ENCODE measurements at places on chromosomes 1 and 21. TPM values are rescaled to one million over a fixed set of nuclear protein-coding genes. Genes with fewer than 3 reads are reported as not detected.

The GPR153 gene
- 0.58 TPM for polyA plus RNA-seq

The OR2L3 gene
- not detected for polyA plus RNA-seq

The LDLRAD2 gene
- 0.12 TPM for polyA plus RNA-seq

The KIF21B gene
- 1.6 TPM for polyA plus RNA-seq

The HFM1 gene
- polyA plus RNA-seq, result not detected

DNA sequence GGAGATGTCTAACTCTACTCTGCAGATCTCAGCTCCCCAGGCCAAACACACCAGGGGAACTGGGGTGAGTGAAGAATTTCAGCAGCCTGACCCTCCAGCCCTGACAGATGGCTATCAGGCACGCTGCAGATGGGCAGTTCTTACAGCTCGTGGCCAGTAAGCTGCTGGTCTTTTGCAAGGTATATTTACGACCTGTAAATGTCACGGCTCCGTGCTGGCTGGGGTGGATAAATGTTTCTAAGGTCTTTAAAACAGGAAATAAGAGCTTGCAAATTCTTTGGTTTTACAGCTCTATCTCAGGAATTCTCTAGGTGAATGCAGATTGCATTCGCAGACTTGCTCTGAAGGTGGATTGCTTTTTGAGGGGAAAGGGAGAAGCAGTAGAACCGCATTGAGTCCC is 10.1 kb downstream of the DOP1B start:
- peaks cover 32% of the 10 kb centered on the region for H3K4me1 ChIP-seq
- H3K27me3 ChIP-seq, result no peaks in the 10 kb centered on the region
- no peak overlapping the region for H3K4me3 ChIP-seq
- no peak overlapping the region for H3K27ac ChIP-seq
- DNase-seq, result no peak
- H3K36me3 ChIP-seq, result peaks cover 16% of the 10 kb centered on the region

DNA sequence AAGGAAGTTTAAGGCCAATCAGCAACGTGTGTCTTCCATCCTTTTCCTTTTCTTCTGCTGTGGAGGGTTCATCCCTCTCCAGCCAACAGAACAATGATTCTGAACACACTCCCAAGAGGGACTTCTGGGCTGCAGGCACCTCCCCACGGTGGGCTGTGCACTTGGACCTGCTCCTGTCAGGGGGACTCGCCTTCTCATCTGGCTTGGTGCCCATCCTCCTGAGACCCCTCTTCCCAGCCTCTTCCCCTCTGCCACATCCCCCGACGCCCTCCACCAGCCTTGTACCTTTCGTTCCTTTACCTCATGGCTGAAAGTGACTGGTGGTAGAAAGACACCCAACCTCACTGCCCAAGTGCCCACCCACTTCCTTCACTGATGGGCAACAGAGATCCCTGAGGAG is 26.0 kb upstream of the SLAMF9 start:
- no peak overlapping the region for H3K27ac ChIP-seq
- no peak overlapping the region for H3K4me3 ChIP-seq
- no peaks in the 10 kb centered on the region for H3K36me3 ChIP-seq
- peaks cover 7% of the 10 kb centered on the region for H3K27me3 ChIP-seq
- H3K4me1 ChIP-seq, result no peaks in the 10 kb centered on the region

DNA sequence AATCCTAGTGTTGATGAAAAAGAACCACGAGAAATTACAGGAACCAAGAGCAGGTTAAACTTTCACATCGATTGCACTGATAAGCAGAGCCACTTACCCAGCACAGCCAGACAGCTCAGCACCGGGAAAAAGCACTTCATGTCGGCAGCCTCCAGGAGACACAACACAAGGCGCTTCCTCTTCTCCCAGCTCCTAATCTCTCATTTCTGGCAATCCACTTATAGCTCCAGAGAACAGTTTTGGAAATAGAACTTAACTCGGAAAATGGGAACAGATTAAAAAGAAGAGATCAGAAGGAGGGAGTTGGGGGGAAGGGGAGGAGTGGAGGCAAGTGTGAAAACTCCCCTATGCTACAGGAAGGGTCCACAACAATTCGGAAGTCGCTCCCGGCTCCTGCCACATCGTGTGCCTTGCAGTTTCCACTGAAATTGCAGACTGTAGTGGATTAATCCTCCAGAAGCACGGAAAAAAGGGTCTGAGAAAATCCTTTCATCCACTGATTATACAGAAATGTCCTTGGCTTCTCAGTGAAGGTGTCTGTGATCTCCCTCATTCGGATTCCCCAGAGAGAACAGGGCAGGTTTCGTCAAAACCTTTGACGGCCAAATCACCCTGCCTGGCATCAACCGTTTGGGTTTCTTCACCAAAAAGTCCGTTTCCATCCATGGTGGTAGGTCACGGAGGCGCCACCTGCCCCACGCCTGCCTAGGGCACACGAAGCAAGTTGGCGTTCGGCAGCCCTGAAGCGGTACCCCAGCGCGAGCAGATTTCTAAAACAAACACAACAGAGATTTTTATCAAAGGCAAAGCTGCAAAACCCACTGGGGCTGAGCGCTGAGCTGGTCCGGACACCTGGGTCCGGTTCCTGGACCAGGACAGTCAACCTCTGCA is 1.1 kb downstream of the IGSF3 start:
- H3K36me3 ChIP-seq, result no peaks in the 10 kb centered on the region
- peak overlapping the region; percentile 78 for H3K4me3 ChIP-seq
- H3K27ac ChIP-seq, result no peak overlapping the region
- peaks cover 10% of the 10 kb centered on the region for H3K4me1 ChIP-seq
- DNase-seq, result no peak
- peaks cover 16% of the 10 kb centered on the region for H3K27me3 ChIP-seq

DNA sequence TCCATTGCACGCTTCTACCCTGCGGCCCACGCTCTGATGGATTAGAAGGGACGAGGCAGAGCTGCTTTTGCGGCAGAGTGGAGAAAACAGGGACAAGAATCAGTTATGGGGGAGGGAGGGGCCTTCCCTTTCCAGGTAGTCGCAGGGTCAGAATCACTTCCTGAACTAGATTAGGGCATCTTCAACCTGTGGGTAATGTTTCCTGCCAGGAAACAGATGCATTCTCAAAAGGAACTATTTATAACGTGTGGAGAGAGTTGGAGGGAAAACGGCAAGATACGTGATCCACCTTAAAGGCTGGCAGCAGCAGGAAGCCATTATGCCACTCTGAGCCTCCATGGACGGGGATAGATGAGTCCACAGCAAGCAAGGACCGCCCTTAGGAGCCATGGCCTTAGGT is 59.9 kb upstream of the CNTN2 start:
- DNase-seq, result no peak
- no peak overlapping the region for H3K4me3 ChIP-seq
- peaks cover 4% of the 10 kb centered on the region for H3K27me3 ChIP-seq
- no peaks in the 10 kb centered on the region for H3K36me3 ChIP-seq

DNA sequence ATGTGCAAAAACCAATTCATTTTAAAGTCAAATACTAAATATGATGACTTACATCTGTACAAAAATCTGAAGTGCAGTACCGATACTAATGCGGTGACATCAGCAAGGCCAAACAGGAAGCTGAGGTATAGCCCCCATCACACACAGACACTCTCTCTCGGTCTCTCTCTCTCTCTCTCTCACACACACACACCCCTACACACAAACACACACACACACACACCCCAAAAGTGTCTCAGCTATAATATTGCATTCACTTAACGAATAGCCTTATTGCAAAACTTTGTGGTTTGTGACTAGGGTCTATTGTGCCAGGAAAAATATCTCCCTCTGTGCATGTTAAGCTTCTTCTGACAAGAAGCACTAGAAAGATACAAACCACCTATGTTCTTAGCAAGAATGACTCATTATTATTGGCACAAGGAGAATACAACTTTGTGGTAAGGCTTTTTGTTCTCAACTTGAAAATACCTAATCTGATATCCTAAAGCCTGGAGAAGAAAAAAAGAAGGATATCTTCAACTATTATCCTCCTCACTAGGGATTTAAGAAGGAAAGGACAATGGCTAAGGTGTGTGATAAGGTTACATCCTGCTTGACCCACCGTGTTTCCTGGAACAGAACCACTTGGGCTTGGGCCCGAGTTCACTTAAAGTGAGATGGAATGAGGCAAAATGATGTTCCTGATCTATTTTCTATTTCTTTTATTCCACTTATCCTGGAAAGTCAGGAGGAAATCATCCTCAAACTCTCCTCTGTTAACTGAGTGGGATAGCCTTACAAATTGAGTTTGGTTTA is 107.1 kb downstream of the NIBAN1 start:
- H3K4me1 ChIP-seq, result peaks cover 49% of the 10 kb centered on the region
- H3K4me3 ChIP-seq, result peak overlapping the region; percentile 67
- H3K27me3 ChIP-seq, result peaks cover 3% of the 10 kb centered on the region

DNA sequence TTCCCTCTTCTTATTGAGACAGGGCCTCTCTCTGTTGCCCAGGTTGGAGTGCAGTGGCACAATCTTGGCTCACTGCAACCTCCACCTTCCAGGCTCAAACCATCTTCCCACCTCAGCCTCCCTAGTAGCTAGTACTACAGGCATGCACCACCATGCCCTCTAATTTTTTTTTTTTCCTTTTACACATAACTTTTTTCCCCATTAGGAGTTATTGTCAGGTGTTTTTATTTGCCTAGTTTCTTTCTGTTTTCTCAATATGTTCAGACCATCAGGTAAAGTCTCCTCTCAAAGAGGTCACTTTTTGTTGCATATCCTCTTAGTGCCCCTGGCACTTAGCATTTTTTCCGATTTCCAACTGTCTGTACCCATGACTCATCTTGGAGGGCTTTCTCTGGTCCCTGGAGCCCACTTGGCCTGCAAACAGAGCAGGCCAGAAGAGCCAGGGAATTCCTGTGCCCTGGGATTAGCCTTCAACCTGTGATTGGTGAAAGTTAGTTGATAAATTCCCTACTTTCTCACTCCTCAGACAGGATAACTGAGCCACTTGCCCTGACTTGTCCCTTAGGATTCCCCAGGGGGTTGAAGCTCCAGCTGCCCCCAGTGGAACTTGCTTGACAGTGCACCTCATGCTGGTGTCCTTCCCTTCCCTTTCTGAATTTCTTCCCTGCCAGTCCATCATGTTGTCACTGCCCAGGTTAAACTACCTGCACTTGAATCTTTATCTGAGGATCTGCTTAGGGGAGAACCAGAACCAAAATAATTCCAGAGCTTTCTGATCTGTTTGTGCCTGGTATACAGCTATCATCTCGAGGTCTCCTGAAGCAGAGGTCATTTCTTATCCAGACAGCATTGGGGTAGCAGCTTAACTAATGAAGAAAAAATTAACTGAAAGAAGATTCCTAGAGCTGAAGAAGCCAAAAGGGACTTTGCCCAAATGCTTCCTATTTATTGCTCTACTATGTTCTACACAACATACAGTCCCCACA is 2.4 kb downstream of the NTPCR start:
- peaks cover 9% of the 10 kb centered on the region for H3K36me3 ChIP-seq
- H3K4me3 ChIP-seq, result no peak overlapping the region
- H3K27ac ChIP-seq, result no peak overlapping the region
- DNase-seq, result peak; percentile 13
- peaks cover 41% of the 10 kb centered on the region for H3K4me1 ChIP-seq

DNA sequence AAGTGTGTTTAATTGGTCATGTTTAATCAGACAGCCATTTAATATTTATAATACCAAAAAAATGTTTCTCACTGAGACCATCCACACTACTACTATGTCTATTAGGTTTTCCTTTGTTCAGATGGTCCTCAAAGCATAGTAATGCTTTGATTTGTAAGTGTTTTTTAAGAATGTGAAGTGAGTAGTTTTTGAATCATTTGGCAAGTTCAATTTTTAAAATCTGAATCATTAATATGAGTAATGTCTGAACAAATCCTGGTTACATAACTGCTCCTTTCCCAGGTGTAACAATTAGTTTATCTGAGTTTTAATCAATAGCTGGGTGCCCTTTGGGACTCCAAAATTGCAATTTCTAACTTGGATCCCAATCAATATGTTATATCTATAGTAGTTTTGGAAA is 23.5 kb upstream of the RPL5 start:
- H3K4me3 ChIP-seq, result no peak overlapping the region
- DNase-seq, result no peak
- peaks cover 7% of the 10 kb centered on the region for H3K27me3 ChIP-seq
- peaks cover 5% of the 10 kb centered on the region for H3K4me1 ChIP-seq
- H3K27ac ChIP-seq, result no peak overlapping the region
- H3K36me3 ChIP-seq, result no peaks in the 10 kb centered on the region

DNA sequence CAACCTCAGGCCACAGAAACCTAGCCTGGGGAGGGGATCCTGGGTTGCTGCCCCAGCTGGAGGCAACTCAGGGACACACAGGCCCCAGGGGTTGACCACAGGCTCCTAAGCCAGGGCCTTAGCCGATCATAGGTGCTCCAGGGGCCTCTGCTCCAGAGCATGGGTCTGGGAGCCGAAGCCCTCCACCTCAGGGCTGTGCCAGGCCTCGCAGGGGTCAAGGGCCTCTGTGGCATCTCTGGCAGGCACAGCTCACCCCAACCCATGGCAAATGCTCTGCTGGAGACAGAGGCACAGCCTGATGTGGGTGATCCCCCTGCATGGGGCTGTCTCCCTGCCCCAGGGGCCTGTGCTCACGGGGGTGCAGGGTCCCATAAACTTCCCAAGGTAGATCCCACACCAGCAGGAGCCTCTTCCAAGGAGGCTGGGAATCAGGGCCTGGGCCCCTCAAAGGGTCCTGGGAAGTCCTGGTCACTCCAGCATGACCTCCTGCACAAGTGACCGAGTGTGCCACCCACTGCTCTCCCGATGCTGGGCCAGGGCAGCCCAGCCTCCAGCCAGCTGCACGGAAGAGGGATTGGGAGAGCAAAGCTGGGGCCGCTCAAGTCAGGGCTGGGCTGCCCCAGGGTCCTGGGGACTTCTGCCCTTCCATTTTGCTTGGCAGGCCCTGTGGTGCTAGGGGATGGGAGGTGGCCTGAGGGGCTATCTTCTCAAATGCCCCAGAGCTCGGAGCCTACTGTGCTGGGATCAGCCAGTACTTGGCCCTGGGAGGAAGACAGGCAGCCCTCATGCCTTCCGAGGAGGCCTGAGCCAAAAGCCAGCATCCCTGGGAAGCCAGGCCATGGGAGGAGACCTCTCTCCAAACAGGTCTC is 22.2 kb upstream of the PRSS38 start:
- no peaks in the 10 kb centered on the region for H3K27me3 ChIP-seq
- no peak overlapping the region for H3K4me3 ChIP-seq
- no peaks in the 10 kb centered on the region for H3K36me3 ChIP-seq

GRCh38 chr1:109543988-109544735 is 4.3 kb upstream of the GNAI3 start:
- no peaks in the 10 kb centered on the region for H3K36me3 ChIP-seq
- H3K27ac ChIP-seq, result peak overlapping the region; percentile 56
- H3K4me3 ChIP-seq, result no peak overlapping the region
- peaks cover 9% of the 10 kb centered on the region for H3K27me3 ChIP-seq

DNA sequence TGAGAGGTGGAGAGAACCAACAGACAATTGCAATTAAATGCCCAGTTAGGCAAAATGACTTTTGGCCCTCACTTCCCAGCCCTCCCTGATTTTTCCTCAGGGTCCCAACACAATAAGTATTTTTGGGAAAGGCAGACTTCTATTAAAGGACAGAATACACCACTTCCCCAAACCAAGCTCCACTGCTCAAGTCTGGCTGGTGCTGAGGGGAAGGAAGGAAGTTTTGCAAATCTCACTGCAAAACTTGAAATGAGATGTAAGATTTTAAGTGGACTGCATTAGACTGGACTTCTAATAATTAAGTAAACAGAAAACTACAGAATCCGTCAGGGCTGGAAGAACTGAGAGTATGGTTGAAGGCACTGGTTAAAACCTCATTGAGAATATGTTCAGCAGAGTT is 32.2 kb upstream of the CD1D start:
- no peaks in the 10 kb centered on the region for H3K36me3 ChIP-seq
- H3K27me3 ChIP-seq, result peaks cover 15% of the 10 kb centered on the region
- H3K4me3 ChIP-seq, result peak overlapping the region; percentile 94
- peaks cover 40% of the 10 kb centered on the region for H3K4me1 ChIP-seq

Measured in immature natural killer cell (primary cell).